Renal cortex interstitium (tissue), 15 donors: ENCODE measurements at places on chromosomes 2 and 18. TPM values are rescaled to one million over a fixed set of nuclear protein-coding genes. Genes with fewer than 3 reads are reported as not detected.

- no peak for DNase-seq
Measured at GRCh38 chr2:58479535-58480140, 238.5 kb upstream of the FANCL start.

GRCh38 chr18:75545189-75545588 lies 117.7 kb upstream of the SMIM21 start:
- DNase-seq, result no peak

DNA sequence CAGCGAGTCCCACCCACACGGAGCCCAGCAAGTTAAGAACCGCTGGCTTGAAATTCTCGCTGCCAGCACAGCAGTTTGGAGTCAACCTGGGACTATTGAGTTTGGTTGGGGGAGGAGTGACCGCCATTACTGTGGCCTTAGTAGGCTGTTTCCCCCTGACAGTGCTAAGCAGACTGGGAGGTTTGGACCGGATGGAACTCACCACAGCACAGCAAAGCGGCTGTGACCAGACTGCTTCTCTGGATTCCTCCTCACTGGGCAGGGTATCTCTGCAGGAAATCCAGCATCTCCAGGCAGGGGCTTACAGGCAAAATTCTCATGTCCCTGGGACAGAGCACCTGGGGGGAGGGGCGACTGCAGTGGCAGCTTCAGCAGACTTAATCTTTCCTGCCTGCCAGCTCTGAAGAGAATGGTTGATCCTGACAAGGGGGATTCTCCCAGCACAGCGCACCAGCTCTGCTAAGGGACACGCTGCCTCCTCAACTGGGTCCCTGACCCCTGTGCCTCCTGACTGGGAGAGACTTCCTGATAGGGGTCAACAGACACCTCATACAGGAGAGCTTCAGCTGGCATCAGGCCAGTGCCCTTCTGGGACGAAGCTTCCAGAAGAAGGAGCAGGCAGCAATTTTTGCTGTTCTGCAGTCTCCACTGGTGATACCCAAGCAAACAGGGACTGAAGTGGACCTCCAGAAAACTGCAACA lies 425.4 kb downstream of the NYAP2 start:
- no peak for DNase-seq

DNA sequence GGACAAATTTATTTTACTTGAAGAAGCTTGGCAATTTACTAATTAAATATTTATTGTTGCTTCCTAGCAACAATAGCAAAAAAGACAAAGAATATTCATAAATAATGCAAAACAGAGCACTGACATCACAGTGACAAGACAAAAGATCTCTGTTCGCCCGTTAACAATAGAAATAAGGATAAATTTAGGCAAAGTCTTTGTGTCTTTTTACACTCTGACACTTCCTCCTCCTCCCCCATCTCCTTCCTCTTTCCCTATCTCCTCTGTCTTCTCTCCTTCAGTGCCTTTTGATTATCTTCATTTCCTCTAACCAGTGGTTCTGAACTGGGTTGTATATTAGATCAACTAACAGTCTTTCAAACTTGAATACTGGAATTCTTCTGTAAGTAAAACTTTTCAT lies 808.4 kb downstream of the ERBB4 start:
- DNase-seq, result no peak

DNA sequence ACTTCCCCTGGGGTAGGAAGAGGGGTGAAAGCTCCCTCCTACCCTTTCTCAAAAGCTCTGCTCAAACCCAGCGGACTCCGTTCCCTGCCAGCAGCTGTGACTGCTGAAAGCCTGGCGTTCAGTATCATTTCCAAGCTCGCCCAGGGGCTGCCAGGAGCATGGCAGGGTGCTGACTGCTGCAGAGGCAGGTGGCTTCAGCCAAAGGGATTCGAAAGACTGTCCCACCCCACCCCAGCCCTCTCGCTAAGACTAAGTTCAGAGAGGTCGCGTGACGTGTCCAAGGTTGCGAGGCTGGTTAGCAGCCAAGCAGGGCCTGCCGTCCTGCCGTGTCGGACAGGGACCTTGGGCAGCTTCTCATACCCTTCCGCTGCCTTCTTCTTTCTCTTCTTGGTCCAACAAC lies 72.3 kb upstream of the RAB12 start:
- DNase-seq, result no peak

- DNase-seq, result no peak
Measured at GRCh38 chr18:36780748-36781147, 48.1 kb downstream of the TPGS2 start.

DNA sequence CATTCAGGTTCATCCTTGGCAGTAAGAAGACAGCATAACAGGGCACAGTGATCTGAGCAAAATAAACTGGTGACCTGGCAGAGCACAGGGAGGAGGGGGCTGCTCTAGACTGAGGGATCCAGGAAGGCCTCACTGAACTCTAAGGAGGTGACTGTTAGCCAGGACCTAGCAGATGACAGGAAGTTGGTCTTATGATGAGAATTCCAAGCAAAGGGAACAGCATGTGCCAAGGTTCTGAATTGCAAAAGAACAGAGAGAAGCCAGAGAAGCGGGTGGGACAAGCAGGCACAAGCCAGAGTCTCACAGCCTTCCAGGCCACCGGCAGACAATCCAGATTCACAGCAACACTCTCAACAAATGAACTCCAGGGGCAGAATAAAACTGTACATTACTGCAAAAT lies 152.7 kb upstream of the PTPRM start:
- no peak for DNase-seq

DNA sequence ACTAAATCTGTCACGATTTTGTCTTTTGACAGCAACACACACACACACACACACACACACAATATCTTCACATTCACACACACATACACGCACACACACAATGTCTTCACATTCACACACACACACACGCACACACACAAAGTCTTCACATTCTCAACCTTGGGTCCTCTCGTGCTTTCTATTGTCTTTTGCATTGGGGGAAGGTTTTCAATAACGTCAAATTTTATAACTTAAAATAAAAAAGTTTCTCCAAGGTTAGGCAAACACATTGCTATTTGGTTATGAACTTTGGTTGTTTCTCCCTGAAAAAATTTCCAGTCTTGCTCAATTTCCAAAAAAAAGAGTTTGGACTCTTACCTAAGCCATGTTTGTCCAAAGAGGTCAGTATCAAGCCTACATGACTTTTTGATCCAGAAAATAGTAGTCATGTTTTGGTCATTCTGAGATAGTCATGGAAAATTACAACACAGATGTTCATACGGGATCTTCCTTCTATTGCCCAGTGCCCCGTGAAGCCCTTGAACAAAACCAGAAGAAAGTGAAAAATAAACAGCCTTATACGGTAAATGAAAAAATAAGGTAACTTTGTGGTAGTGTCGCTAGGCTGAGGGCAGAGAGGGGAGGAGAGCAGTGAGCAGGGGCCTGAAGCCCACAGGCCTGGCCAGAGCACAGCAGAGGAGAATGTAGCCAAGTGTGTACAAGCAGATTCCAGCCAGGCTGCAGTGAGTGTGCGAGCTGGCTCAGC lies 542.8 kb upstream of the ID2 start:
- DNase-seq, result no peak

DNA sequence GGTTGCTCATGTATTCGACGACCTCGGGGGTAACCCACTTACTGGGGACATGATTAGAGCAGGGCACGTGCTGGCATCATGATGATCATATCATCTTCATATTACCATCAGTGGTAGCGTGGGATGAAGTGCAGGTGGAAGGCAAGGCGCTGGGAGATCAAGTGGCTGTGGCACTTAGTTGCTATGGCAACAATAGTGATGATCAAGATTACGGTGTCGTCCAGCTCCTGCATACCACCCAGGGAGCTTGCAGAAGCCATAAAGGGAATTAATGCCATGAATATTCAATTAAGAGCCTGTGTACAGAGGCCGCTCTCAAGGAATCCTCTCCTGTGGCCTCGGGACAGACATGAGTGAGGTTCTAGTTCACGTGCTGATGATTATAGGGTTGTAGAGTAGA lies 237.2 kb upstream of the COPS8 start:
- no peak for DNase-seq

GRCh38 chr18:63119647-63120046 lies 199.9 kb downstream of the BCL2 start:
- no peak for DNase-seq

- no peak for DNase-seq
Measured at GRCh38 chr2:177745531-177745930, 327.0 kb downstream of the PDE11A start.

- no peak for DNase-seq
Measured at GRCh38 chr18:36354989-36355388, 57.5 kb downstream of the FHOD3 start.

GRCh38 chr2:23673830-23674679 lies 252.9 kb downstream of the ATAD2B start:
- no peak for DNase-seq

DNA sequence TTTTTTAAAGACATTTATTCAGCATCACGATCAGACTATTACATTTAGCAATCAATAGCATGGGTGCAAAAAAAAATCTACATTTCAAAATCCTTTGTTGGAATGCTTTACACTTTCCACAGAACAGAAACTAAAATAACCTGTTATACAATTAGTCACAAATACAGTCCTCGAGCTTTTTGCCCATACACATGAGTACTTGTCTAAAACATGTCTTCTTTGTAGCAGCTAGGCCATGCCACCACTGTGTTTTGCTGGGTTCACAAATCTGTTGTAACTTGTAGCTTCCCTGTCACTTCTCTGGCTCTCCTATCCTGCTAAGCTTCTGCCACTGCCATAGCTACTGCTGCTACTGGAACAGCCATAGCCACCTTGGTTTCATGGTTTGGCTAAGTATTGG lies 24.4 kb upstream of the ADAM23 start:
- no peak for DNase-seq

- DNase-seq, result no peak
Measured at GRCh38 chr2:61134141-61134540, 27.8 kb upstream of the C2orf74 start.

Gene SAG
- polyA plus RNA-seq, result 0.05 TPM

Gene NEB
- 13.8 TPM for polyA plus RNA-seq

Gene C2orf81
- polyA plus RNA-seq, result 8.0 TPM

Gene APLF
- polyA plus RNA-seq, result 3.4 TPM

Gene DPP4
- polyA plus RNA-seq, result 106 TPM

Gene SPTBN1
- polyA plus RNA-seq, result 254 TPM

Gene DYNAP
- not detected for polyA plus RNA-seq

Gene CRYBA2
- not detected for polyA plus RNA-seq

Gene ANKRD62
- polyA plus RNA-seq, result not detected

Gene NT5C1B
- polyA plus RNA-seq, result 1.2 TPM

Gene IL36RN
- not detected for polyA plus RNA-seq

Gene FAM210A
- 21.8 TPM for polyA plus RNA-seq
